Thoracic aorta (tissue), 2 donors: ENCODE measurements at places on chromosomes 1 and 21. TPM values are rescaled to one million over a fixed set of nuclear protein-coding genes. Genes with fewer than 3 reads are reported as not detected.
A peak's percentile ranks its signal among the peaks of the same experiment; 100 is the strongest.

GRCh38 chr1:7587108-7587772 lies 183.9 kb upstream of the VAMP3 start:
- no peak for DNase-seq

DNA sequence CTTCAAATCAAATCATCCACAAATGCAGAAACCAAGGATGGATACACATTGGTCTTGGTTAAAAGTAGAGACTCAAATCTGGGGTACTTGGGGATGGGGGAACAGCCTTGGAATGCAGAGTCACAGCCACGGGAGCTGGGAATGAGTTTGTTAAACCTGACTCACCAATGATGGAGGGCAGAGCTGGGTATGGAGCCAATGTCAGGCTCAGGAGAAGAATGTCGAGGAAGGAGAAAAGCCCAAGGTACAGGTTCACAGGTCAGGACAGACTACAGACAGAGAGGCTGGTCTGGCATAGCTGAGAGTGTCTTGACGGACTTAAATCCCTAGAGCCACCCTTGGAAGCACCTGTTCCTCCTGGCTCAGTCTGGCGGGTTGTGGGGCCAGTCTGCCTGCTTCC lies 237.6 kb downstream of the NTNG1 start:
- DNase-seq = no peak

- no peak for DNase-seq
Measured at GRCh38 chr1:111515291-111516004, 12.0 kb upstream of the ADORA3 start.

- no peak for DNase-seq
Measured at GRCh38 chr1:162389021-162389818, 7.7 kb downstream of the C1orf226 start.

DNA sequence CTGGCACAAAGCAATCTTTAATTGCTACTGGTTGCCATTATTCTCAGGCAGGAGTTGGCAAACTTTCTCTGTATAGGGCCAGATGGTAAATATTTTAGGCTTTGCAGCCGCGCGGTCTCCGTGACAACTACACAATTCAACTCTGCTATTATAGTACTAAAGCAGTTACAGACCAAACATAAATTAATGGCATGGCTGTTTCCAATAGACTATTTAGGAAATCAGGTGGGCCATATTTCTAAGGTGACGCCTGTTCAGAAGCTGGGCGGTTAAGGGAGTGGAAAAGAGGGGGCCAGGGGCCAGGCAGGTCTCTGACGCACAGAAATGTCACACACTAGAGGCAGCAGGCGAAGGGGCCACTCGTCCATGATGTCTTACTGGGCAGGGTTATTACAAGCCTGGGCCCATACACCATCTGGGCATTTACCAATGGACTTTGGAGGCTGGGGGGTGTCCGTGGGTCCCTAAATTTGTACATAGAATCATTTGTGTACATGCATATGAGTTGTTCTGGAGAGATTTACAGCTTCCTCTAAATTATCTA lies 80.1 kb downstream of the STUM start:
- DNase-seq = no peak

DNA sequence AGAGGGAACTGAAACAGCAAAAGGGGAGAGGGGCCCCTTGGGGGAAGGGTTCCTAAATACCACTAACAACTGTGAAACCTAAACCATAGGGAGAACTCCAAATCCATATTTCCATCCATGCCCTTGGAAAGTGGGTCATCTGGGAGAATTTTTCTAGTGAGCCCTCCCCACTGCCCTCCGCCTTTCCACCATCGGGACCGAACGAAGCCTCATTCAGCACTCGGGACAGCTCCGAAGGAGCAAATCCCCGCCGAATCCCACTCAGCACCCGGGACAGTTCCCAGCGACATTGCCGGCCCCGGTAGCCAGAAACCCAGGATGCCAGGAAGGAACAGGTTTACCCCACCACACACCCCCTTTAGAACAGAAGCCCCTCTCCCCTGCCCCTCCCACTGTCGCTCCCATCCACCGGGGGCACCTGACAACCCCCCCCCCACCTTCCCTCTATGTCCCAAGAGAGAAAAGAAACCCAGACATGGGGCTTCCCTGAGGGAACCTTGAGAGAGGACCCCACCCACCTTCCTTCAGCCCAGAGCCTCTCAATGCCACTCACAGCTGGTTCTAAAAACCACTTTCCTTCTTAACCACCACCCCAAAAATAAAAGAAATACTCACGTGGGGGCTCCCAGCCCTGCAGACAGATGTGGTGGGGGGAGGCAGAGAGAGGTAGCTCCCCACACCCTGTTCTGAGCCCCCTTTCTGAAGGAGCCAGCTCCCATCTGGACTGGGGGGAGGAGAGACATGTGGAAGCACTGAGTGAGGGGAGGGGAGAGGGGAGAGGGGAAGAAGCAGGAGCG lies 4.5 kb downstream of the DLGAP3 start:
- DNase-seq = no peak

- DNase-seq = no peak
Measured at GRCh38 chr1:15346346-15347030, 63.2 kb upstream of the EFHD2 start.

The DCDC2B gene
- not detected for total RNA-seq

GRCh38 chr1:54312796-54313316 lies 93.3 kb downstream of the SSBP3 start:
- DNase-seq = no peak

DNA sequence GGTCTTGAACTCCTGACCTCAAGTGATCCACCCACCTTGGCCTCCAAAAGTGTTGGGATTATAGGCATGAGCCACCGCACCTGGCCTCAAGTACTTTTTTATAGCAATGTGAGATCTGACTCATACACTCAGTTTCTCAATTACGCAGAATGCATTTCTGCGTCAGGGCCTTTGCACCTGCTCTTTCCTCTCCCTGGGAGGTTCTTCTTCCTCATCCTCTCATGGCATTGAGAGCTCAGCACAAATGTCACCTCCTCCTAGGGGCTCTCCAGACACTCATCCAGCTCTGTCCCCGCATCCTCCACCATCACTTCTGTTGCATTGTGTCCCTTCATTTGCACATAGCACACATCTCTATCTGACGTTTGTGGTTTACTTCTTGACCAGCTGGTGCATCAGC lies 418.8 kb downstream of the PTPRU start:
- no peak for DNase-seq

DNA sequence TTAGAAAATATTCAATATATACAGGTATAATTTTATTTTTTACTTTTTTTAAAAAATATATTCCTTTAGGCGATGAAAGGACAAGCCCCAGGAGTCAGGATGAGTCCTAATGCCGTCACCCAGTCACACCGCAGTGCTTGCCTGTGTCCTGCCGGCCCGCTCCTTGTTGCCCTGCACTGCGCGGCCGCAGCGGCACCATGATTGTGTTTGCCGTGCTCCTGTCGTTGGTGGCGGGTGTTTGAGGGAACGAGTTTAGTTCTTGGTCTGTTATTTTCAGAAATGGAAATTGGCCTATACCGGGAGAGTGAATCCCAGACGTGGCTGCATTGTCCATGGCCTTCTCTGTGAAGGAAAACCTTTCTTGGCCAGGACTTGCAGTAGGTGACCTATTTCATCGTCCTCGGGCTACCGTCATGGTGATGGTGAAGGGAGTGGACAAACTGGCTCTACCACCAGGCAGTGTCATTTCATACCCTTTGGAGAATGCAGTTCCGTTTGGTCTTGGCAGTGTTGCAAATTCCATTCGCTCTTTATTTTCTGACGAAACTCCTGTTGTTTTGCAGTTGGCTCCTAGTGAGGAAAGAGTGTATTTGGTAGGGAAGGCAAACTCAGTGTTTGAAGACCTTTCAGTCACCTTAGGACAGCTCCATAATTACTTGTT lies 45.9 kb upstream of the CRB1 start:
- no peak for DNase-seq

The COL16A1 gene
- 323 TPM for total RNA-seq

The KRTAP21-3 gene
- not detected for total RNA-seq

DNA sequence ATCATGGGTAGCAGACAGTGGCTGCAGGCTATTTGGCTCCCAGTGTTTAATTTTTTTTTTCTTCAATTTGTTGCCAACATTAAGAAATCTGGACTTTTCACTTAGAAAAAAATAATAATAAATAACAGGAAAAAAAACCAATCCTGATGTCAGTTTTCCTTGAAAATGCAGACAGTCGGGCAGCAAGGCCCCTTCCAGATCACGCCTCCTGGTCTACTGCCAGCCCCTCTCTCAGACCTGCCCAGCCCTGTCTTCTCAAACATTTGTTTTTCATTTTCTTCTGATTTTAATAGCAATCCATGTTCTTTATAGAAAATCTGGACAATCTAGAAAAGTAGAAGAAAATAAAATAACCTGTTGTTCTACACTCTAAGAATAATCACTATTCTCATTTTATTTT lies 15.5 kb downstream of the IFNGR2 start:
- no peak for DNase-seq

DNA sequence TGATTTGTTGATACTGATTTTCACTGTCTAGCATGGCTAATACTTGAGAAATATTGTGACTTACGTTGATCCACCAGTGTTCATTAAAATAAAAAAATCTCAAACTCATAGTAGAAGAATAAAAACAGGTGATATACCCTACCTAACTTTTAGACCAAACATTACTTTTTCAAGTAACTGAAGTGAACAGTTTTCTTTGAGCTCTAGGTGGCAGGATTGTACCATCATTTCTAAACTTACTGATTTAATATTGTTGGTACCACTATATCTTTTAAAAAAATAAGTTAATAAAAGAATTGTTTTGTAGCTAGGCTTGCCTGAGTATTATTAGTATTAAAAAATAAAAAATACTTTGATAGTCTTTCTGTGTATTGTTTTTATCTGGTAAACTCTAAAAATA lies 21.5 kb downstream of the CDC73 start:
- no peak for DNase-seq

- DNase-seq = no peak
Measured at GRCh38 chr1:22350171-22350923, 101.3 kb upstream of the ZBTB40 start.

- peak; percentile 36 for DNase-seq
Measured at GRCh38 chr1:64966158-64966971, at the start of gene JAK1. Gene JAK1 (minus strand): TSS chr1:64966549. CDS start chr1:64886264, 80,285 bp downstream.

DNA sequence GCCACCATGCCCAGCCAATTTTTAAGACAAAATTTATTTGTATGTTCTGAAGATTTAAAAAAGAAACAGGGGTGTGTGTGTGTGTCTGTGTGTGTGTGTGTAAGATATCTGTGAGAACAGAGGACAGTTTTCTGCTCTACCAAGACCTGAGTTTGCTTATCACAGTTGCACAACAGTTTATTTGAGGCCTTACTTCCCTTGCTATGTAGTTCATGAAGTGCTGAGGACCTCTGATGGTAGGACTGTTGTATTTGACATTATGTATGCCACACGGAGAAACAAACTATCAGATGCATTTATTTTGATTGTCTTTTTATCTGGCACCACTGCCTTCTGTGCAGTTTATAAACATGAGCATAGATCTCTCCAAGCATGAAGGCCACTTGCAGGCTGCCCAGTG lies 355.2 kb downstream of the PBX1 start:
- no peak for DNase-seq

The RNU1-2 gene
- under 0.01 TPM for total RNA-seq

GRCh38 chr1:176541663-176542062 lies 78.7 kb downstream of the PAPPA2 start:
- no peak for DNase-seq
